Choroid plexus epithelial cell (primary cell): ENCODE measurements at places on chromosomes 13 and 19.

GRCh38 chr19:9295411-9295849 lies 14.2 kb downstream of the ZNF699 start:
- no peak for DNase-seq

DNA sequence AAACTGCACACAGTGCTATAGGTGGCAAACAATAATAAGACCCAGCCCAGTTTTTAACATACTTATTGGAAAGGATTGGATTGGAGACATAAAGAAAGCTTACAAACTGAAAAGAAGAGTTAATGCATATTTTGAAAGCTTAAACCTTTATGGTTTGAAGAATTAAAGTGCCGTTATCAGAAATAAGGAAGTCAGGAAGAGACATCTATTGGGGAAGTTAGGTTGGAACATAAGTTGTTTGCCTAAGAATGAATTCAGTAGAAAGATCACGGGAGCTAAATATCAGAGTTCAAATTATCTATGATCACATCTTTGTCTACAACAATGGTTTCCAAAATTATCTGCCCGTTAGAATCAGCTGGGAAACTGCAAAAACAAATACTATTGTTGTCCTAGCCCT lies 767.9 kb downstream of the PCDH9 start:
- no peak for DNase-seq

DNA sequence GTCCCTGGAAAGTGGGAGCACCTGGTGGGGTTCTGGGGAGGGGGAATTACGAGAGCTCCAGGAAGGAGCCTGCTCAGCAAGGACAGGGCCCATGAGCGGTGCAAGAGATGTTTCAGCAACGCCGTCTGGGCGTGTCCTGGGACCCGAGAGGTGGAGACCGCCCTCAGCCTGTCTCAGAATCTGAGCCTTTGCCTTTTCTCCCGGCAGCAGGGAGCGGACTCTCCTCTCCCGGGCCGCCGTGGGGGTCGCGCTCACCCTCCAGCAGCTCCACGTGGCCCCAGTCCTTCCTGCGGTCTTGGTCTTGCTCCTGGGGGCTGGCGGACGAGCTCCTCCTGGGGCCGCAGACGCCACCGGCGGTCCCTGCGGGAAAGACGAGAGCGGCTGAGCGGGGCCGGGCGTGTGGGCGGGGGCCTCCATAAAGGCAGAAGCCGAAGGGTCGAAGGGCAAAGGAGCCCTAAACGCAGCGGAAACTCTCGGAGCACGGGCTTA lies 714 bp downstream of the POLRMT start:
- peak; percentile 76 for DNase-seq

- no peak for DNase-seq
These were observed 76.6 kb upstream of the SPATA13 start for GRCh38 chr13:24083722-24084421.

GRCh38 chr13:112728375-112729126 lies 38.7 kb downstream of the ATP11A start:
- no peak for DNase-seq

DNA sequence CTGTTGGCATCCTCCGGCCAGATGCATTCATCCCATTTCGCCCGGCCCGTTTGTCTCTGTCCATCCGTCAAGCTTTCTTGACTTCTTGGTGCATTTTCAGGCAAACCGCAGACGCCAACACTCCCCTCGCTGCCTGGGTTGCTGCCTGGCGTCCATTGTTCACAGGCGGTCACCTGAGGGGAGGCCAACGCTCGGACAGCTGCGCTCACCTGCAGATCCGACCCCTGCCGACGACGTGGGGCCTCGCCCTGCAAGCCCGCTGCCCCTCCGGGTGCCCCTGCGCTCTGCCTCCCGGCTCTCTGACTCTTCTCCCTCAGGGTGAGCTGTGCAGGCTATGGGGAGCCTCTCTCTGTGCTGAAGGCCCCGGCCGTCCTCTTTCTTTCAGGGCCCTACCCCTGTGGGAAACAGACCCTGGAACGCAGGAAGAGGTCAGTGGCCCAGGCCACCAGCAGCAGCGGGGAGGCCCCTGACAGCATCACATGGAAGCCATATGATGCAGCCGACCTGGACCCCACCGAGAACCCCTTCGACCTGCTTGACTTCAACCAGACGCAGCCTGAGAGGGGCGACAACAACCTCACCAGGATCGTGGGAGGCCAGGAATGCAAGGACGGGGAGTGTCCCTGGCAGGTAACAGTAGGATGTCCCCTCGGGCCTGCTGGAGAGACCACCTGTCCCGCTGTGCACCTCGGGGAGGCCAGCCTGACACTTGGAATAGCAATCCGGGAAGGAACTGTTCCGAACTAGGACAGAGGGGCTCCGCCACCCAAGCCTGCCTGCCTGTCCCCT lies 14.8 kb upstream of the PROZ start:
- DNase-seq = no peak

DNA sequence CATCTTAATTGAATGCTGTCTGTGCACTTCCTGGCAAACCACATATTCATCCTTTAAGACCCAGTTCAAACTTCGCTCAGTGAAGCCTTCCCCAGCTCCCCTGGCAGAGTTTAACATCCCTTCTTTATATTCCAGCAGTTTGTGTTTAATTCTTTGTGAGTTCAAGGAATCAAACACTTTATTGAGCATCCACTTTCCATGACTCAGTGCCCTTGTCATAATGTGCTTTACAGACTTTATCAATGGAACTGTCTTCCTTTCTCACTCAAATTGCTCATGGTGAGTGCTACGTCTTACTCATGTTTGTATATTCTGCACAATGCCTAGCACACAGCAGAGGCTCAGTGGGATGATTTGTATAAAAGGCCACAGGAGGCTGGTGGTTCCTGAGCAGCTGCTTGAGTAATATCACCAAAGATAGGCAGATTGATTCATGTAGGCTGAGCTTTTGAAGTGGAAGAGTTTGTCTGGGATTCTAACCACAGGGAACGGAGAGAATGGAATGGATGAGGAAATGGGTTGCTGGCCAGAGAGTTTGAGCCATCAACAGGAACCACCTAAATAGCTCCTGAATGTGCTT lies 44.2 kb downstream of the SERTM1 start:
- peak; percentile 19 for DNase-seq

GRCh38 chr19:57675881-57676280 lies 5.9 kb upstream of the ZNF551 start:
- DNase-seq = peak; percentile 35

DNA sequence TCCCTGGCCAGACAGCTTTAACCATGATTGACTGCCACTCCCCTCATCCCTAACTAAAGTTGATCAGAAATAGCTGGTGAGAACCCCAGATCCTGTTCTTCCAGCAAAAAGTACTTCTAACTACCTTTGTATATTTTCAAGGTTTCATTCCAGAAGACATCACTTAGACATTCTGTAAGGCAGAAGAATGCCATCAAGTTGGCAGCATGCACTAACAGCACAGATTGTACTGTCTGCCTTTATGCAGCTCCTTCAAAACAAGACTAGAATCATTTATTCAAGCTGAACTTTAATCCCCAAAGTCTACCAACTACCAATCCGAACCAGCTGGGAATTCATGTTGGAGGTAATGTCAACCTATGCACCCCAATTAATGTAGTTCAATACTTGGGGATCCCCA lies 167.6 kb upstream of the KLHL1 start:
- no peak for DNase-seq

- DNase-seq = no peak
These were observed 354.3 kb downstream of the KLF12 start for GRCh38 chr13:73779881-73780280.

DNA sequence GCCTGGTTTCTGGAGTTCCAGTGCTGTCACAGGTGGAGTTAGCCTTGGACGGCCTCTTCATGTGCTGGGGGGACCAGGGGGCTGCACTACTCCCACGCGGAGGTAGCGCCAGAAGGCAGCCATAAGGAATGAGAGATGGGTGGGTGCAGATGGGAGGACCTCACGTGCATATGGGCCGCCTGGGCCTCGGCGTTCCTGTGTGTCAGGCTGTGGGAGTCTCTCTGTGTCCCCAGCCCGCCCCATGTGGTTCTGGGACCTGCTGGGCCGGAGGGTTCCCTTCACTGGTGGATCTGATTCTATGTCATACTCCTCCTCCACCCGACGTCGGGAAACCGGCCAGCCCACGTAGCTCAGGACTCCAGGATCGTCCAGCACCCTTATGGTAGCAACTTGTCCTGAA lies 149.0 kb upstream of the SOX1 start:
- DNase-seq = no peak

- no peak for DNase-seq
These were observed 174.3 kb upstream of the NBEA start for GRCh38 chr13:34767778-34768177.

- DNase-seq = peak; percentile 52
These were observed 19.6 kb upstream of the B3GNT3 start for GRCh38 chr19:17775245-17775927.

GRCh38 chr19:3054972-3055740 lies 7.1 kb downstream of the TLE5 start:
- peak; percentile 72 for DNase-seq
